Choroid plexus epithelial cell (primary cell): ENCODE measurements at places on chromosomes 5 and 9.

GRCh38 chr5:43646992-43647391, 44.0 kb downstream of the NNT start:
- peak; percentile 59 for DNase-seq

- DNase-seq: peak; percentile 55
These were observed 836 bp downstream of the PCSK5 start for GRCh38 chr9:75891277-75891741.

DNA sequence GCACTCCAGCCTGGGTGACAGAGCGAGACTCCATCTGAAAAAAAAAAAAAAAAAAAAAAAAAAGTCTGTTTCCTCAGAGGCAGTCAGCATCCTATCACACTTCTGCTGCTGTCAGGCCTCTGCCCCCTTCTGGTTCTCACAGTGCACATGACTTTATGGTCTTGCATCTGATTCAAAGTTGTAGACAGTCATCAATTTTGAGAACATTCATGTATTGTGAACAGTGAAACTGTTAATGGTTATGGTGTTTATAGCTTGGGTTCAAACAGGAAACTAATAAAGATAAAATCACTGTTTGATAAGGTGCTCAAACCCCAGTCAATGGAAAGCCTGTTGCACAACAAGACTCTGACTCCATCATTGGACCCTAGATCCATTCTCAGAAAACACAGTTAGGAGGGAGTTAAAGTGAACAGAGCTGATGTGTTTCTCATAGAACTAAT, 61.4 kb downstream of the FOXD1 start:
- DNase-seq: no peak

- DNase-seq: no peak
These were observed 106.3 kb downstream of the TENT4A start for GRCh38 chr5:6819521-6819920.

- DNase-seq: no peak
These were observed 1523.6 kb upstream of the WWC1 start for GRCh38 chr5:166767858-166768257.
